ENCODE measurements at places on chromosomes 11 and 22. TPM values are rescaled to one million over a fixed set of nuclear protein-coding genes. Genes with fewer than 3 reads are reported as not detected.

The MMP11 gene
- total RNA-seq, result not detected

The SLC22A6 gene
- total RNA-seq, result not detected

The FOLR2 gene
- not detected for total RNA-seq

The POLD4 gene
- total RNA-seq, result 15.2 TPM

The CDCA5 gene
- total RNA-seq, result 71.2 TPM

The ANO3 gene
- not detected for total RNA-seq

The GUCY1A2 gene
- 13.8 TPM for total RNA-seq

The ARVCF gene
- 14.9 TPM for total RNA-seq

The RPUSD4 gene
- total RNA-seq, result 33.1 TPM

DNA sequence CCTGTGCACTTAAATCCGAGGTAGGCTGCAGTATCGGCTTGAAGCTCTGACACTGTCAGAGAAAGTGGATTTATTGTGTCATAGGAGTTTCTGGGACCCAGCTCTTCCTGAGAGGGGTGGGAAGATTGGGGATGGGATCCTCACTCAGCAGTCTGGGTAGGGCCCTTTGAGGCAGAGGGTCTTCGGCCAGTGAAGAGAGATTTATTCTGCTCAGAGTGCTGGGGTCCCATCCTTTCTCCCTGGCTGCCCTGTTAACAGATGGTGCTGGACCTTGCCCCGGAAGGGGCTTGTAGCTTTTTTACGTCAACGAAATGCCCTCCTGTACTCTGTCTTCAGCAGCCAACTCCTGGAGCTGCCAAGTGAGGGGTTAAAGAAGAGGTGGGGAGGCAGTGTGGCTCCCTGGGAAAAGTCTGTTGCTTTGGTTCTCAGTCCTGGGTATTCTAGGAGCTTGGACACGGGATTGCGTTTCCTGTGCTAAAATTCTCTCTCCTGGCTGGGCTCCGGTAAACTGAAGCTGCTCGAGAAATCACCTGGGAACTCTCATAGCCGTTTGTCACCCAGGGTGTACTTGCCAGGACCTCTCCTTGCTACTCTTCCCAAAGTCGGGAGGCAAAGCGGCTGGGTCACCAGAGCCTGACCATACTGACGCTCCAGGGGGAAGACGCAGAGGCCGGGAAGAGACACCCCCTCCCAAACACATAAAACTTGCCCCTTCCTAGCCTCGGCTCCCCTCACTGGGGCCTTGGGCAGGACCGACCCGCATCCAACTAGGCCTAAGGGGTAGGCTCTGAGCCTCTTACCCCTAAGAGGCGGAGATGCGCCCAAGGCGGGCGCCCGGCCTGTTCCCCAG, 806 bp upstream of the SMDT1 start:
- peak; percentile 49 for DNase-seq

- no peak for DNase-seq
Observed at GRCh38 chr11:58617976-58618557, 4.4 kb upstream of the CNTF start.

GRCh38 chr11:30488304-30488998, 97.7 kb downstream of the MPPED2 start:
- no peak for DNase-seq

DNA sequence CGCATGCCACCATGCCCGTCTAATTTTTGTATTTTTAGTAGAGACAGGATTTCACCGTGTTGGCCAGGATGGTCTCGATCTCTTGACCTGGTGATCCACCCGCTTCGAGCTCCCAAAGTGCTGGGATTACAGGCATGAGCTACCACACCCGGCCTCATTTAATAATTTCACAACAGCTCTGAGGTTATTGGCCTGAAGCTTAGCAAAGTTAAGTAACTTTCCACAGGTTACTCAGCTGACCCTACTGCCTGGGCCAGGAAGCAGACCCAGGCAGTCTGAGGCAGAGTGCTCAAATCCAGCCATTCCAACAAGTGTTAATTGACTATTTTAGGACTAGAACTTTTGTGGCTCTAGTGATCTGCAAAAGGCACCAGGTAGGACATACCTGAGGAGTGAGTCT, 52.2 kb upstream of the L3MBTL2 start:
- DNase-seq, result no peak

DNA sequence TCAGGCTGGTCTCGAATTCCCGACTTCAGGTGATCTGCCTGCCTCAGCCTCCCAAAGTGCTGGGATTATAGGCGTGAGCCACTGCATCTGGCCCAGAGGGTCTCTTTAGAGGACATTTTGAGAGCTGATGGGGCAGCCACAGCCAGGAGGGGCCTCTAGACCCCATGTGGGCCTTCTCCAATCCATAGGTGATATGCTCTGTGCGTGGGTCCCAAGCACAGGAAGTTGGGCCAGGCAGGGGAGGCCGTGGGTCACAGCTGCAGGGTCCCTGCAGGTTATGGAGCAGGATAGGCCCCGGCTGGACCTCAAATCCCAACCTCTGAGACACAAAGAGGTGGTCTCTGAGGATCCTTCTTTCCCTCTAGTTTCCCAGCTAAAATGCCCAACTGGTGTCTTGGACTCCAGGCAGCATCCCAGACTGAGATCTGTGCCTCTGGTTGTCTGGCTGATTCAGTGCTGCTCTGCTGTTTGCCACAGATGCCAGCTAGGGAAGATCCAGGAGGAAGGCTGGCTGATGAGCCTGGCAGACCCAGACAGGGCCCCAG, 1.5 kb downstream of the LRRC75B start:
- no peak for DNase-seq

GRCh38 chr11:68643585-68643984, 40.8 kb upstream of the GAL start:
- DNase-seq, result no peak

DNA sequence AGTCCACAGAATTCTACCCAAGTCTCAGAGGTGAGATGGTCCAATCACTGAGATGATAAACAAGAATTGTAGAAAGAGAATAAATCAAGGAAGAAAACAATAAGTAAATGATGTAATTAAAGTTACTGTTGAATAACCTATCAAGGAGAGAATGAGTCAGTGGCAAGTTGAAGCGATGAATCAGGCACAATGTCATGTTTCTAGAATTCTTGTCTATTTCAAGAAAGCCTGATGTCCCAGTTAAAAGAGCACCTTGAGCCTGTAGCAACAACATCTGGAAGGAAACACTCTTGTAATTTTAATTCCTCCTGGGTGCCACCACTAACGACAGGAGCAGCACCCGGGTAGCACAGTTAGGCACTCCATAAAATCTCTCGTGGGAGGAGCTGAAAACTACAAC, 67.9 kb upstream of the SLC35C1 start:
- no peak for DNase-seq

DNA sequence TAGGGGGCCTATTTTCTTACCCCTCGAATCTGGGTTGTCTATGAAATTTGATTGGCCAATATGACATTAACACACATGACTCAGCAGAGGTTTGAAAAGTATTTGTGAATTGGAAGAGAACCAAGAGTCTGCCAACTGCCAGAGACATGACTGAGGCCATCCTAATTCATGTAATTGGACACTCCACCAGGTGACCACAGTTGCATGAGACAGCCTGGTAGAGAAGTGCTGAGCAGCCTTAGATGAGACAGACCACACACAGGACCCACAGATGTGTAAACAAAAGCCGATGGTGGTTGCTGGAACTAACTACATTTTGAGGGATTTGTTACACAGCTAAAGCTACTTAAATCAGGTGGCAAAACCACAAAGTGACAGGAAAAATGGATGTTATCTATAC, 855 bp upstream of the MS4A5 start:
- no peak for DNase-seq

GRCh38 chr22:47854680-47855079, 1092.2 kb downstream of the TBC1D22A start:
- no peak for DNase-seq

DNA sequence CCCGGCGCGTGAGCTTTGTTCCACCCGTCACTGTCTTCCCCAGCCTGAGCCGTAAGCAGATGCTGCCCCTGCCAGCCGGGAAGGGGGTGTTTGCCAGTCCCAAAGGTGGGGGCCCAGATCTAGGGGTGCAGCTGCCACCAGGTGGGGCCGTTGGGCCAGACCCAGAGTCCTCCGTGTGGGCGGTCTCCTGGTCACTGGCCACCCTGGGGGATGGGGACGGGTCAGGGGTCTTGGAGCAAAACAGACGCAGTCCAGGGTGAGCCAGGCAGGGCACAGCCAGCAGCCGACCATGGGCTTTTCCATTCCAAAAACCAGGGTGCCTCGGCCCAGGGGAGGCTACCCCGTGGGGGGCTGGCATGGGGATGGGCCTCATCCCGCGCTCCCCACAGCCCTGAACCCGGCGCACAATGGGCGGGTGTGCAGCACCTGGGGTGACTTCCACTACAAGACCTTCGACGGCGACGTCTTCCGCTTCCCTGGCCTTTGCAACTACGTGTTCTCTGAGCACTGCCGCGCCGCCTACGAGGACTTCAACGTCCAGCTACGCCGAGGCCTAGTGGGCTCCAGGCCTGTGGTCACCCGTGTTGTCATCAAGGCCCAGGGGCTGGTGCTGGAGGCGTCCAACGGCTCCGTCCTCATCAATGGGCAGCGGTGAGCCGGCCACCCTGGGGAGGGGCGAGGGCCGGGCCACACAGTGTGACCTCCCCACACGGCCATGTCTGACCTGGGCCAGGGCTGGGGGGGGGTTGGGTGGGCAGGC, 3.5 kb downstream of the MUC5B start:
- no peak for DNase-seq

DNA sequence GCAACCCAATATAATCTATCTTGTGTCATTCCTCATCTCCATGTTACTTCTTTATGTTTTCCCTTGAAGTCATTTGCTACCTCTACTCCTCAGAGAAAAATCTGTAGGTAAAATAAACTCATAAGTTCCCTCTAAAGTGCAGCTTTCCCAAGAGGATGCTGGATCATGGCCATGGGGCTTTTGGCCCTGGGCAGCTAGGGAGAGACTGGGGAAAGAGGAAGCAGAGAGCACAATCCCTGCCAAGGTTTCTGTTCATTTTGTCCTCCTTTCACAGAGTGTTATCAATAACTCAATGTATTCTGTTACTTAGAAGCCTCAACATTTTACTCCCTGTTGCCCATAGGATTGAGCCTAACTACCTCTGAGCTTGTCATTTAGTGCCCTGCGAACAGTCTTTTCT, 9.0 kb downstream of the RNF121 start:
- DNase-seq, result no peak

DNA sequence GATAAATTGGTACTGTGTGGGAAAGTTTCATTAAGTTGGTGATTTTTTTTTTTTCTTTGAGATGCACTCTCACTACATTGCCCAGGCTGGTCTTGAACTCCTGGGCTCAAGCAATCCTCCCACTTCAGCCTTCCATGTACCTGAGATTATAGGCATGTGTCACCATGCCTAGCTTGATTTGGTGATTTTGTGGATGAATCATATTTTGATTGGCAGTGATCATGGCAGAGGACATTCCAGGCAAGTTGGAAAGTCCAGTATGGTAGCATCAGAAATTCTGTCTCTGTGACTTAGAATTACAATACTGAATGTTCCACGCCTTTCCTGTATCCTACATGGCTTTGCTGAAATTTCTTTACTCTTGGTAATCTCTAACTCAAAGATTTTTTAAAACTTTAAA, 49.4 kb downstream of the HORMAD2 start:
- DNase-seq, result no peak

DNA sequence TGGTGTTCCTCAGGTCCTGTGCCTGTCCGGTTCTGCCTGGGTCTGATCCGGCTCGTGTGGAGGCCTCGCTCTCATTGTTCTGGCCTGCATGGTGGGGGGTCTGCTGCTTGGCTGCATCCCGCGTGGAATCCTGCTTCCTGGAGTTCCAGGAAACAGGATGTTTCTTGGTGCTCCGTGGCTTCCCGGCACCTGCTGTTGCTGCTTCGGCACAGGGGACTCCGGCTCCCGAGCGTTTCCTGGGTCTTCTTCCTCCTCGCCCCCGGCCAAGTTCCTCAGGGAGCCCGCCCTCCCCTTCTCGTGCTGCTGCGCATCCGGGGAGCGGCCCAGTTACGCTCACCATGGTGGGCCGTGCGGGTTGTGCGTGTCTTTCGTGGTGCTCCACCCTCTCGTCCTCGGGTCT, 29.9 kb downstream of the GLB1L2 start:
- DNase-seq, result no peak

DNA sequence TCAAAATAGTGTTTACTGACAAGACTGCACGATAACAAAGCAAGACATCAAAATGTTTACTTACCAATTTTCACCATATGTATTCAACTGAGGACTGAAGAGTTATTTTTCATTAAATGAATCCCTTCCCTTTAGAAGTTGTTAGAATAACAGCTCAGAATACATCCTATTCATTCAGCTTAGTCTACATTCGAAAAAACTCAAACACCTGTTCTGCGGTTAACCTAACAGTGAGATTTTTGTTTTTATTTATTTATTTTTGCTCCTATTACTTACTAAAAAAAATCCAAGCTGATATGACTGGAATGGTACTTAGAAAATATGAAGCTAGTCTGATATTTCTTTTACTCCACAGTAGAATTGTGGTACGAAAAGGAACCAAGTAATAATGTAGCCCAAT, 10.0 kb downstream of the KCNA4 start:
- DNase-seq, result no peak

DNA sequence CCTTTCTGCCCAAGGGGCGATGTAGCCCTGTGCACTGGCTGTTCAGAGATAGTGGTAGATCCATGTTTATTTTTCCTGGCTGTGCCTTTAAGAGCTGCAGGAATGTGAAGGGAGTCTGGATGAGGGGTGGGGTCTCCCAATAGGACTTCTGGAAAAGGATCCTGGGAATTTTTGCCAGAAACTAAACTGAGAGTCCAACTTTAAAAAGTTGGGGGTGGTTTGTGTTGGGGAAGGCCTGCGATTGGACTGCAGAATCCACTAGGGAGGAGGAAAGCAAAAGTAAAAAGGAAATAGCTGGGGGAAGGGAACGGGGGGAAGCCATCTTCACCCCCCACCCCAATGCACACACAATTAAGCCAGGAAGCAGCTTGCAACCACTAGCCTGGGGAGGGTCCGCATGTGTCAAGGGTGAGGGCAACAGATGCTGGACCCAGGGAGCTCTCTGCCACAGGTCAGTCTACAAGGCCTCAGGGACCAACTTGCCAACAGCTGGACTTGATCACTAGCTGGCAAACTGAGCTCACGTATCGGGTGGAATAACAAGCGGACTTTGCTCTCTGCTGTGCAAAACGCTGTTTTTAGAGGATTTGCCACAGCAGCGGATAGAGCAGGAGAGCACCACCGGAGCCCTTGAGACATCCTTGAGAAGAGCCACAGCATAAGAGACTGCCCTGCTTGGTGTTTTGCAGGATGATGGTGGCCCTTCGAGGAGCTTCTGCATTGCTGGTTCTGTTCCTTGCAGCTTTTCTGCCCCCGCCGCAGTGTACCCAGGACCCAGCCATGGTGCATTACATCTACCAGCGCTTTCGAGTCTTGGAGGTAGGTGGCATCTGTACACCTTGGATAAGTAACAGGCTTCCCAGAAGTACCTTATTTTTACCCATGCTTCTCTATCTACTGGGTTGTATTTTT, at the start of gene OLFML1:
TSS of gene OLFML1 (plus strand) at position 321 of the 912 bp plus-strand sequence. CDS start at position 691, 370 bp downstream.
- peak; percentile 39 for DNase-seq

DNA sequence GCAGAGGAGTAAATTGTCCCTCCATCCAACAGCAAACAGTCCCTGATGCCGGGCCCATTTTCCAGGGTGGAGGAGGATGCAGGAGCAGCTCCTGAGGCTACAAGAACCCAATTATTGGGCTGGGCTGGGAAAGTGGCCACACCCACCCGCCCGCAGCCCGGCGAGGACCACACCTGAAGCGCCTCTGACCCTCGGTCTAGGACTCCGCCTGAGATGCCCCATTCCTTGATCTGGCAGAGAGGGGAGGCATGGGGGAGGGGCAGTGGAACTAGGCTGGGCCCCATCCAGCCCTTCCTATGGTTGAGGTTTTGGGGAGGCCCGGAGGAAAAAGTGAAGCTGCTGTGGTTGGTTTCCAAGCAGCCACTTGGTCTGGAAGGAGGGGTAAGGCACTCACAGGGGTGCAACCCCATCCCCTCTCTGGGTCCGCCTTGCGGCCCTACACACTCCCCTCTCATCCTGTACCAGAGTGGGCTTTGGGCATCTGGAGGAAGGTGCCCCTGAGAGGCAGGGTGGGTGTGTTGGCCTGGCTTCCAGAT, 2.4 kb upstream of the LGALS1 start:
- no peak for DNase-seq
